ENCODE measurements at places on chromosomes 11 and 22.
A peak's percentile ranks its signal among the peaks of the same experiment; 100 is the strongest.

DNA sequence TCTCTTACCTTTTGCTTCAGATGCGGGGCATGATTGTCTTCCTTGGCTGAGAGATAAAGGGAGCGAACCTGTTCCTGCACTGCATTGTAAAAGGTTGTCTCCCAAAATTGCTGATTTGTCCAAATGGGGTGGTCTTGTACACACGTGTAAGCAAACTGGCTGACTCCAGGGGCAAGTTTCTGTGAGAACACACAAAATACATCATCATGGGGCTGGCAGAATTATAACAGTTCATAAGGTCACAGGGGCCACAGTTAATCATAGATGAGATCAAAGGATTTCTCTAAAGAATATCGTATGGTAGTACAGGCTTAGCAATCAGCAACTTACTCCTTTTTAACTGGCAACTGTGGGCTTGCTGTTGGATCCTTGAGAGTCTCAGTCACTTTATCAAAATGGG, 194.3 kb downstream of the SWAP70 start:
- no peak for DNase-seq

GRCh38 chr11:66745356-66746235, 16.6 kb upstream of the SPTBN2 start:
- DNase-seq = peak; percentile 46

GRCh38 chr22:17130199-17130598, 9.0 kb upstream of the TMEM121B start:
- DNase-seq = no peak

- no peak for DNase-seq
Observed at GRCh38 chr22:26669060-26669481, 11.7 kb downstream of the MIAT start.

DNA sequence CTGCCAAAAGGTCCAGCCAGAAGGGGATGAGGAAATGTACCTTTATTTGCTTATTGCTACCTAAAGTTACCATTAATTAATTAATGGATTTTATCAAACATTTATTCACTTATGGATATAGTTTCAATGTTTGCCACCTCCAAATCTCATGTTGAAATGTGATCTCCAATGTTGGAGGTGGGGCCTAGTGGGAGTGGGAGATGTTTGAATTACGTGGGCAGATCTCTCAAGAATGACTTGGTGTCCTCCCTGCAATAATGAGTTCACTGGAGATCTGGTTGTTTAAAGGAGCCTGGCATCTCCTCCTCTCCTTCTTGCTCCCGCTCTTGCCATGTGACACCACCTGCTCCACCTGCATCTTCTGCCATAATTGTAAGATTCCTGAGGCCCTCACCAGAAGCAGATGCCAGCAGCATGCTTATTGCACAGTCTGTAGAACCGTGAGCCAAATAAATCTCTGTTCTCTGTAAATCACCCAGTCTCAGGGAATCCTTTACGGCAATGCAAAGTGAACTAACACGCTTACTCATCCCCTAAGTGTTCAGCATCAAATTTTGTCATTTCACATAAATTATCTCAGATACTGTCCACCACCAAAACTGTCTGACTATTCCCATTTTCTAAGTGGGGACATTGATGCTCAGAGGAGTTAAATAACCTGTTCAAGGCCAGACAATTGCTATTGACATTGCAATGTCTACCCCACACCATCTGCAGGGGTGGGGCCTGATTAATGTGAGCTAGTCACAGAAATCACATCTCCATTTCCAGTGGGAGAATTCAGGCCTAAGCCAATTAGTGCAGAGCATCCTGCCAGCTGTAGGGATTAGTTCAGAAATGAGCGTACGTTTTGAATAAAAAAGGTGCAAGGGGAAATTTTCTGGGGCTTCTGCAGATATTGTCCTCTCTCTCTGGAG, 51.6 kb upstream of the SYN3 start:
- DNase-seq = no peak

DNA sequence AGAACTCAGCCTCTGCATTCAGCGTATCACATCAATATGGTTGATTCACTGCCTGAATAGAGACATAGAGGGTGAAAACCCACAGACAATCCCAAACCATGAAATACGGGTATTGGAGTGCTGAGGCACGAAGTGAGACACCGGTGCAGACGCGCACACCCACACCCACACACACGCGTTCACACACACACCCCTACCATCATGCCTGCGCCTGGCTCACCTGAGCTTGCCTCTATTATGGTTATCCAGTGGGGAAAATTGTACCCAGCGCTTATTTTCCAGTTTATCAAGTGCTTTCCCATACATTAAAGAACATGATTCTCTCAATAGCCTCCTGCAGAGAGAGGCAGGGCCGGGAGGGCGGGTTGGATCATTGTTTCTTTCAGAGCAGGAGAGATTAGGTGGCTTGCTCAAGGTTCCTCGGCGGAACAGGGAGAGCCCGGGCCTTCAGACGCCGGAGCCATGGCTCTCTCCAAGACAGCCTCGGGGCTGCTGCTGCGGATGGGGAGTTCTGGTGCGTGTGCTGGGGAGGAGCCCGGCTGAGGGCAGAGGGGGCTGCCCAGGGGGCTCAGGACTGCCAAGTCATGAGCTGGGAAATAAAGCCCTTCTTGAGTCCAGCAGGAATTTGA, 78.9 kb upstream of the THY1 start:
- DNase-seq = no peak

- no peak for DNase-seq
Observed at GRCh38 chr22:26650722-26651421, 6.5 kb upstream of the MIAT start.

- DNase-seq = no peak
Observed at GRCh38 chr22:37239336-37240239, 4.5 kb downstream of the RAC2 start.

DNA sequence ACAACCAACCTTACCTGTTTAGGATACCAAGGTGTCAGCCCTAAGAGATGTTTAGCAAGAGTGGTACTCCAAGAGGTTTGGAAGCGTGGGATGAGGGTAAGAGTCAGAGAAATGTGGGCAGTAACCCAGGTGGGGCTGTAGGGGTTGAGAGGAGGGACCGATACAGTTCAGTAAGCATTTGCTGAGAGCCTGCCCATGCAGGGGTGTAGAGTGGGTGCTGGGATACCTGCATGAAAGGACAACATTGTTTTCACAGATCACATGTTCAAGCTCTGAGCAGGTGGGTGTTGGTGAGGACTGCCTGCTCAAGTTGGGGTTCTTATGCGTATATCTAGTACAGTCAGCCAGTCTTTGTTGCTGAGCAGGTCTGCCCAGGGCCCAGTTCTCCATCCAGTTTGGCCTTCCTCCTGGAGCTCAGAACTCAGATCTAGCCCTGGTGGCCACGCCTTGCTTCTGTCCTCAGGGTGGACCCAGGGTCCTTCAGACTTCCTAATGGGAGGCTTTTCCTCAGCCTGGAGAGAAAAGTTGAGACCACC, 14.8 kb downstream of the PPFIBP2 start:
- DNase-seq = no peak

- no peak for DNase-seq
Observed at GRCh38 chr11:121968638-121969037, 147.4 kb downstream of the BLID start.

DNA sequence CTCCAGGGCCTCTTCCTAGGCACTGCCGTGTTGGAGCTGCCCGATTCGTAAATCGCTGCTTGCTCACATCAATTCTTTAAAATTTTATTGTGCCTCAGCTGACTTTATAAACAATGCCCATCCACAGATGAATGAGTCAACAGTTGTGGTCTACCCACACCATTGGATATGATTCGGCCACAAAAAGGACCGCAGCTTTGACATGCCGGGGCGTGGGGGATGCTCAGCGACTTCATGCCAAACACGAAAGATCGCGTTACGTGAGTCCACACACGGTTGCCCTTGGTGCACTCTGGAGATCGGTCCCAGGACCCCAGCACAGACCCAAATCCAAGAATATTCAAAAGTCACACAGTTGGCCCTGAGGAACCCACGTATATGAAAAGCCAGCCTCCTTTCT, 195.7 kb downstream of the CTTN start:
- DNase-seq = no peak
